Stimulated activated CD4-positive, alpha-beta T cell treated with anti-CD3 and anti-CD28 coated beads, Interleukin-4, amount 100 ng/mL, for 48 hours (primary cell): ENCODE measurements at places on chromosomes 4 and X.

- DNase-seq: no peak
Observed at GRCh38 chr4:127586922-127587571, 45.7 kb upstream of the INTU start.

DNA sequence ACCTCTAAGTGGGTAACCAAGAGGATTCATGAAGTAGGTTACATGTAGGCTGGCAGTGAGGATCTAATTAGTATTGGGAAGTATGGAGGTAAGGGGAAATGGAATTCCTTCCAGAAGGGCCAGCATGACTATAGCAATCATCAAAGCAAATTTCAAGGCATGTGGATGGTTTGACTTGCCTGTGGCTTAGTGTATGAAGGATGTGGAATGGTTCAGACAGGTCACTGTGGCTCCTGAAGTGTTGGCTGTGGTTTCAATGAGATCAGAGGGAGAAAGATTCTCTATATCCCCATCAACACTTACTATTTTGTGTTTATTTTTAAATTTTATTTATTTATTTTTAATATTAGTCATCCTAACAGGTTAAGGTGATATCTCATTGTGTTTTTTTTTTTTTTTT, 121.6 kb upstream of the TBC1D9 start:
- no peak for DNase-seq

GRCh38 chr4:926538-926937, 5.6 kb downstream of the GAK start:
- DNase-seq: no peak

DNA sequence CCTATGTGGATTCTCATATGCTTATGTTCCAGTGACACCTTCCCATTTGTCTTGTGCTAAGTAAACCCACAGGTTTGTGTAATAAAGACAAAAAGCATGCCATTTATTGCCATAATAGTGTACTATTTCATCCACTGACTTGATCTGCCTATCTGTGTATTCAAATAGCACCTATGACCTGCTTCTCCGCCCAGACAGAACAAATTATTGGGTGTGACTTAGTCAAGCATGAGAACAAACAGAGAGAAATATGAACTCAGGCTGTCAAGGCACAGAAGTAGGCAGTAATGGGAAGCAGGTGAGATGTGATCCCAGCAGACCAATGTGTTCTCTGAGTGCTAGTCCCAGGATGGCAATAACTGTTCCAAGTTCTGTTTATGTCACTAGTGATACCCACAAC, 25.4 kb downstream of the ELOVL6 start:
- DNase-seq: no peak
